T-cell (primary cell): ENCODE measurements at places on chromosomes 5 and 9. TPM values are rescaled to one million over a fixed set of nuclear protein-coding genes. Genes with fewer than 3 reads are reported as not detected.

The UBE2QL1 gene
- not detected for total RNA-seq

- DNase-seq, result no peak
Measured at GRCh38 chr5:1687301-1687970, 112.2 kb downstream of the MRPL36 start.

- DNase-seq, result no peak
Measured at GRCh38 chr9:107249131-107249533, 33.9 kb upstream of the RAD23B start.

The CSNK1G3 gene
- 59.0 TPM for total RNA-seq

DNA sequence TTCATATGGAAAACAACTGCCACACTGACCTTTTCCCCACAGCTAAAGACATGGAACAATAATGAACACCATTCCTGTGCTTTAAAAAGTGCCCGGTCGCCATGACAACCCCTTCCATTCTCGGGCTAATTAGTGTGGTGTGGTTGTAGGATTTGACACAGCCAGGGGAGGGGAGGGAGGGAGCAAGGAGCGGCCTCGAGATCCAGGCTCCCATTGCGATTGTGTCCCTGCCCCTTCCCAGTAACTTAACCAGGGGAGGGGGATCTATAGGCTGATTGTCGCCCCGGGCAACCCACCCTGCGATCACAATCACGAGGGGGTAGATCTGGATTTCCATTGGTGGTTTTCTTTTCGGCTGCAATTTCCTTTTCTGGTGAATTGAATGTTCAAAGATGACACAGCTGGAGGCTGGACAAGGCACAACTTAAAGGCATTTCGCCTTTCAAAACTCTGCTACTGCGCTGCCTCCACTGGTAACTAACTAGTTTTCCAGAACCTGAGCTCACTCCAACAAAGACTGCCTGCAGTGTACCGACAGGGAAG, 96.7 kb upstream of the RETREG1 start:
- DNase-seq, result no peak

DNA sequence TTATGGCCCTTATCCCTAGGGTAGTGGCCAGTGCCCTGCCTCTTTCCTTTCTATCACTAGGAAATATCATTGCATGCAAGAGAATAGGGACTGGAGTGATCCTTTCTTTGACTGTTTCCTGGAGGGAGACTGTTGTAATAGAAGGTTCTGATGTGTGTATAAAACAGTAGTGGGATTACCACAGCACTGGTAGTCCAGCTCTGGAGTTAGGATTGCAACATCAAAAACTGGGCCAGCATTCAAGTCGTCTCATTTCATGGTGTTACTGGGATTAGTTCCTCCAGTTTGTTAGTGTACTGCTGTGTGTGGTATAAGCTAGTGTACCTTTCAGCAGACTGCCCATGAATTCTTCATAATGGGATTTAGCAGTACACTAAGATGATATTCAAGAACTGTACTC, 45.8 kb downstream of the KIAA1958 start:
- no peak for DNase-seq

GRCh38 chr5:58958701-58959100, 375.8 kb downstream of the RAB3C start:
- no peak for DNase-seq
